Stimulated activated CD8-positive, alpha-beta memory T cell treated with anti-CD3 and anti-CD28 coated beads, Interleukin-15, amount 100 ng/mL, for 48 hours (primary cell): ENCODE measurements at places on chromosomes 7 and 10.

- no peak for DNase-seq
Measured at GRCh38 chr7:27784399-27785053, 44.6 kb downstream of the TAX1BP1 start.

DNA sequence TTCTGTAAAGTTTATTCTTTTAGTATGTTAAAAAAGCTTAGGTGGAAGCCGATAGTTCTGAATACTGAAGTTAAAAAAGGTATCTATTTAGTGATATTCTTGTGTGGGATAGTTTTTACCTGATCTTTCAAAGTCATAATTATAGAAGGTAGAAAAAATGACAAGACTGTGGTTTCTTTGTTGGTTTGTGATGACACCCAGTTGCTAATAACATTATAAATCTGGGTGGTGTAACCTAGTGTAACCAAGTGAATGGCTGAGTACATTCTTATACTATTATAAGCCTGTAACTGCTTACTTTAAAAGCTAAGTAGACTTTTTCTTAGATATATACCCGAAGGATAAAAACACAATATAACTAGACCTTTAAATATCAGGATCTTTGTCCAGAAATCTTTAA lies 2.3 kb downstream of the CDK13 start:
- no peak for DNase-seq

DNA sequence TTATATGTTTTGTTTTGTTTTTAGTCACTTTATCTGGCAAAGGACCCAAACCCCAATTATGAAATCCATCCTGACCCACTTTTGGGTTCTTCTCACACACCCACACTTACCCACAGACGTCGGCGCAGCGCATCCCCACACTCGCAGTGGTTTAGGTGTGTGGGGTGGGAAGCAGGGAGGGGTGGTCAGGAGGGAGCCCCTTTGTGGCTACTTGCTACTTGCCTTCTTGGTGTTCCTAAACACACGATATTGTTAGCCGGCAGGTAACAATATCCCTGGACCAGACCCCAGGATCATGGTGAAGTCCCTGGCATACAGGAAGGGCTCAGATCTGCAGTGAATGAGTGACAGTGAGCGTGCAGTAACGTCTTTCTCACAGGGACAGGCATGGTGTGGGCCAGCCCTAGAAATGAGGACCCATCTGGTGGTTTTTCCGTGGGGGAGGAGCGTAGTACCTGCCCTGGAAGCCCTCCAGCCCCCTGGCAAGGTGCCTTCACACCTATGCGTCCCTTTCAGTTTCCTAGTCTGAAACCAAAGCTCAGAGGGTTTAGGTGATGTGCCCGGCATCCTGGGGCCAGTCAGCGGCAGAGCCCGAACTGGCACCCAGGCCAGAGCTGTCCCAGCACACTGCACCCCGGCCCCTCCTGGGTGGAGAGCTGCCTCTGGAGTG lies 4.4 kb downstream of the SPOCK2 start:
- DNase-seq, result no peak

- DNase-seq, result no peak
Measured at GRCh38 chr10:71265618-71266146, 53.3 kb downstream of the UNC5B start.

DNA sequence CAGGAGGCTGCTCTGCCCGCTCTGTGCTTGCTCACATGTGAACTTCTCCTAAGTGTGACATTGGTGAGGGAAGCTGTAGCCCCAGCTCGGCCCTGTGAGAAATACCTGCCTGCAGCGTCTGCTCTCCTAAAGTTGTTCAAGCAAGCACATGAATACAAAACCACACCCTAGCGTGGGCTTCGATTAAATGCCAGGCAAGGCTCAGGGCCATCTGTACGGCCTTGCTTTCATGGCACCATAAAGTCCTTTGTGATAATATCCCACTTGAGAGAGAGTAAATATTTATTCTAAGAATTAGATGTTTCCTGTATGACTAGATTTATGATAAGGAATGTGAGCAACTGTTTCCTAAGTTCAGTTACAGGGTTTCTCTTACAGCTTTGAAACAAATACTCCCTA lies 262.8 kb upstream of the KLF14 start:
- DNase-seq, result no peak

- DNase-seq, result no peak
Measured at GRCh38 chr10:53140506-53140905, 367.9 kb upstream of the MBL2 start.

GRCh38 chr10:120420421-120420820 lies 36.6 kb upstream of the PLPP4 start:
- DNase-seq, result no peak

DNA sequence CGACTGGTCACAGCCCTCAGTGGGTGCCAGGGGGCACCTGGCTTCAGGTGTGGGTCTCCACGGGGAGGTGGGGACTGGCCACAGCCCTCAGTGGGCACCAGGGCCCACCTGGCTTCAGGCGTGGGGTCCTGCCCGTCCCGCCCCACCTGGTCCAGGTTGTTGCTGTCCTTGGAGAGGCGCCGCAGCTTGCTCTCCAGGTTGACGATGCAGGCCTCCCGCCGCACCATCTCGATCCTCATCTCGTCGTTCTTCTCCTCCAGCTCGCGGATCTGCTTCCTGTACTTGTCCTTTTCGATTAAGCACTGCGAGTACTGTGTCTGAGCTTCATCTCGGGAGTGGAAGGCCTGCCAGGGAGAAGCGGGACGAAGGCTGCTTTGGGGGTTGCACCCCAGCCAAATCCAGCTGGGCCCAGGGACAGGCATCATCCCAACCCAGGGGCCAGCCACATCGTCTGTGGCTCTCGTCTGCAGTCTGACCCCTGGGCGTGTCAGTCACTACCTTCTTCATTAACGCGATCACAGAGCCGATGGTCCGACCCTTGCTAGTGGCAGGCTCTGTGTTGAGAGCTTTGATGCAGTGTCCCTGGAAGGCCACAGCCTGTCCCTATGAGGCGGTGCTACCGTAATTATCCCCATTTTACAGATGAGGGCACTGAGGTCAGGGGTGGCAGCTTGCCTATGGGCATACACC lies 92.9 kb upstream of the GNA12 start:
- no peak for DNase-seq

- DNase-seq, result no peak
Measured at GRCh38 chr7:83492802-83493201, 156.1 kb downstream of the SEMA3E start.

GRCh38 chr7:40645197-40645596 lies 510.4 kb downstream of the SUGCT start:
- no peak for DNase-seq
